Stimulated activated CD8-positive, alpha-beta memory T cell treated with anti-CD3 and anti-CD28 coated beads, Interleukin-15, amount 100 ng/mL, for 48 hours (primary cell): ENCODE measurements at places on chromosomes 1 and 21.

- DNase-seq: no peak
Measured at GRCh38 chr1:75233302-75233929, 99.2 kb downstream of the LHX8 start.

DNA sequence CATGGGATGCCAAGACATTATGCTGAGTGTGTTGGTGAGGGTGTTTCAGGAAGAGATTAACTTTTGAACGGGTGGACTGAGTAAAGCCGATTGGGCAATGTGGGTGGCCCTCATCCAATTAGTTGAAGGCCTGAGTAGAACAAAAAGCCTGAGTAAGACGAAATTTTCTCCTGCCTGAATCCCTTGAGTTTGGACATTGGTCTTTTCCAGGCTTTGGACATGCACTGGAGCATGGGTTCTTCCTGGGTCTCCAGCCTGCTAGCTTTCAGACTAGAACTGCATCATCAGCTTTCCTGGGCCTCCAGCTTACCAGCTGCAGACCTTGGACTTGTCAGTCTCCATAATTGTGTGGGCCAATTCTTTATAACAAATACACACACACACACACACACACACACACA is 63.6 kb downstream of the NIBAN1 start:
- no peak for DNase-seq

GRCh38 chr1:76864383-76864782 is 2.9 kb upstream of the ST6GALNAC5 start:
- no peak for DNase-seq

GRCh38 chr1:17669866-17670451 is 85.2 kb upstream of the ACTL8 start:
- no peak for DNase-seq

- DNase-seq: no peak
Measured at GRCh38 chr1:180251526-180252305, 21.7 kb downstream of the LHX4 start.

GRCh38 chr1:227351443-227351842 is 33.2 kb upstream of the CDC42BPA start:
- DNase-seq: no peak

GRCh38 chr1:85330711-85331290 is 54.4 kb upstream of the BCL10 start:
- no peak for DNase-seq

- DNase-seq: peak; percentile 58
Measured at GRCh38 chr1:235093696-235094592, 34.7 kb downstream of the TOMM20 start.

GRCh38 chr1:30748098-30748698 is 9.4 kb downstream of the LAPTM5 start:
- no peak for DNase-seq

DNA sequence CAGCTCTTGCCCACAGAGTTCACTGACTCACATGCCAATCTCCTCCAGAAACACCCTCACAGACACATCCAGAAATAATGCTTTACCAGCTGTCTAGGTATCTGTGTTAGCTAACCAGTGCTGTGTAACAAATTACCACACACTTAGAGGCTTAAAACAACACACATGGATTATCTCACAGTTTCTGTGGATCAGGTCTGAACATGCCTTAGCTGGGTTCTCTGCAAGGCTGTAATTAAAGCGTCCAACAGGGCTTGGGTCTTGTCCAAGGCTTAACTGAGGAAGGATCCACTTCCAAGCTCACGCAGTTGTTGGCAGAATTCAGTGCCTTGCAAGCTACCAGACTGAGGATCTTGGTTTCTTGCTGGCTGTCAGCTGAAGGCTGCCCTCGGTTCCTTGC is 92.5 kb upstream of the RGS4 start:
- no peak for DNase-seq

DNA sequence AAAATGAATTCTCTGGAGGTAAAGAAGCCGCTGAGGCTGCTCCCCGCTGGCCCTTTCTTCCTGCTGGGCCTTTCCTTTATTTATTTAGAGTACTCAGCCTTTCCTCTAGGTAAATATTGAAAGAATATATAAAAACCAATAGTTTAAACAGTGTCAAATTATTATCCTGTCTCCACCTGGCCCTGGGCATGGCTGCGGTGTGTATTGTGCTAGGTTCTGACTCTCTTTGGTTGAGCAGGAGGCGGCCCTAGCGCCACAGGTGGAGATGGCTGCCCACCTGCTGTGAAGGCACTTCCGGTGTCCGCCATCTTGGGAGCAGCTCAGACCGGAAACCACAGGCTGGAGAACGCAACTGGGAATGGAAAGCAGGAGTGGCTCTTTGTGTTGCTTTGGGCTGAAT is 29.0 kb upstream of the CLDN14 start:
- no peak for DNase-seq

- no peak for DNase-seq
Measured at GRCh38 chr1:43319766-43320165, 17.9 kb upstream of the MPL start.

GRCh38 chr1:245537992-245538391 is 383.2 kb downstream of the KIF26B start:
- no peak for DNase-seq

DNA sequence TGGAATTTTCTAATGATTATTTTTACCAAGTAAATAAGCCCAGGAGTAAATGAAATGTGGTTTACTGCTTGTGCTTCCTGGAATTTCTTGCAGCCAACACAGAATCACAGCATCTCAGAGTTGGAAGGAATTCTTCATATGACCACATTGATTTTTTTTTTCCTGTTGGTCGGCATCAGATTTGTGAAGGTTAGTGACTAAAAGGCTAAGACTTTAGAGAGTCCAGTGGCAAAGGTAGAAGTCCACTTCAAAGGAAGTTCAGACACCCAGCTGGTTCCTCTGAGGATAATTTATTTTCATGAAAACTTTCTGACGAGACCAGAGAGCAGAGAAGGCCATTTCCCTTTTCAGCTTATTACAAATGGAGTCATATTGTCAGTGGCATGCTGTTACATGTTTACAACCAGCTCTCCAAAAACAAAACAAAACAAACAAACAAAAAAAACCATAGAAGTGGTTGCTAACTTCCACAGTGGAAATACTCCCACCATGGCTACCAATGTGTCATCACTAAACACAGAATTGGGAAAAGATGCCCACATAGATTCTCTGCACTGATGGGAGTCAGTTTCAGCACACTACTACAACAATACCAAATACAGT is 77.2 kb upstream of the CDC42BPA start:
- DNase-seq: no peak

DNA sequence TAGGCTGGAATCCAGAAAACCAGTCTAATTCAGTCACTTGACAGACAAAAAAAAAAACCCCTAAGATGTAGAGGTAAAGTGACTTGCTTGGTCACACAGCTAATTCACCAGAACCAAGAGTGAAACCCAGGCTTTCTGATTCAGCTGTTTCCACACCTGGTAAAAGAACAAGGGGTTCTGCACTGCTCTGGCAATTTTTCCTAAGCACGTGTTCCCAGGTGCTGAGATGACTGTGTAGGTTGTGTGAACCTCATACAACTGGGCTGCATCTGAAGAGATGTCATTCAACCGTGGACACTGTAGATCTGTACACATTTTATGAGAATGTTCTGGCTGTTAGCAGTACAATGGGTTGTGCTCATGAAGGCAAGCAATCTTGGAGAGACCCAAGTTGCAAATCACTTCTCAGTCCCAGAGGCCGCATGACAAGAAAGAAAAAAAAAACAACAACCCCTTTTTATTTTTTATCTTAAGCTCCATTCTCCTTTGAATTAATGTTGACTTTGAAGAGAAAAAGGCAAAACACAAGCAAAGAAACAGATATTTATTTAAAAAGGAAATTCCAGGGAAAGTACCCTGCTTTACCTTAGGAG is 95.4 kb downstream of the INTS7 start:
- peak; percentile 48 for DNase-seq

DNA sequence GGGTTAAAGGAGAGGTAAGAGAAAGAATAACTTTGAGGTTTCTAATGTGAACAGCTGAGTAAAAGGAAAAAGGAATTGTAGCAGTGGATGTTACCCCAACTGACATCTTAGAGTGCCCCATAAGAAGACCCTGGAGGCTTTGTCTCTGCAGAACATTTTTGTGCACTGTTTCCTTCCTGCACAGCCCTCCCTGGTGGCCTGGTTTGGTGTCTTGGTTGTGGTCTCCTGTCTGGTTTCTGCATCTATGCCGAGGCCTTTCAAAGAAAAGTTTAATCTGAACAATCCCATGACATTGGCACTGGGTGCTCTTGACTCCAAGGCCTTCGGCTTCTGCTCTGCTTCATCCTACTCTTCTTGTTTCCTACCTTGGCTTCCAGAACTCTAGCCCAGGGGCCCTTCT is 57.8 kb downstream of the RHOU start:
- no peak for DNase-seq

GRCh38 chr1:77682460-77683159 is at the start of gene ZZZ3:
Gene ZZZ3 (minus strand): TSS chr1:77682658. CDS start chr1:77633354, 49,304 bp downstream.
- DNase-seq: peak; percentile 86

GRCh38 chr1:186923486-186923885 is 94.7 kb downstream of the PLA2G4A start:
- DNase-seq: no peak

GRCh38 chr1:111733183-111733991 is 5.8 kb downstream of the INKA2 start:
- DNase-seq: no peak

DNA sequence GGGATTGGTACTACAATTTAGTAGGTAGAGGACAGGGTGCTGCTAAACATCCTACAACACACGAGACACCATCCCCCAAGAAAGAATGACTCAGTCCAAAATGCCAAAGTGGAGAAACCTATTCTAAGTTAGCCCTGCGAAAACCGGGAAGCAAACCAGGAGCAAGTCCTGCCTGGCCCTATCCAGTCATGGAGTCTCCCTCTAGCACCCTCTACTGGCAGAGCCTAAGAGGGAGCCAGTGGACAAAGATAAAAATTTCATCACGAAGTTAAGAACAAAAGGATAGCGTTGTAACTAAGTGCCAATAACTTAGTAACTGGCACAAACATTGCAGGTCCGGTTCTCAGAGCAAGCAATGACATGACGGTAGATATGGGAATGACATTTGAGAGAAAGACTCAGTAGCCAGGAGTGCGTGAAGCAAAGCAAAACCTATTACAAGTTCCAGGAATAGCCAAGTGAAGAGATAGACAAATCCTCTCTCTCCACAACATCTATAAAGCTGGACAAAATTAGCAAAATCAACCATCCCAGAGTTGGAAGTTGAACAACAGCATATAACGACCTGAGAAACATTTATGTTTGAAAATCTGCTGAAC is 383.5 kb downstream of the OMA1 start:
- no peak for DNase-seq

DNA sequence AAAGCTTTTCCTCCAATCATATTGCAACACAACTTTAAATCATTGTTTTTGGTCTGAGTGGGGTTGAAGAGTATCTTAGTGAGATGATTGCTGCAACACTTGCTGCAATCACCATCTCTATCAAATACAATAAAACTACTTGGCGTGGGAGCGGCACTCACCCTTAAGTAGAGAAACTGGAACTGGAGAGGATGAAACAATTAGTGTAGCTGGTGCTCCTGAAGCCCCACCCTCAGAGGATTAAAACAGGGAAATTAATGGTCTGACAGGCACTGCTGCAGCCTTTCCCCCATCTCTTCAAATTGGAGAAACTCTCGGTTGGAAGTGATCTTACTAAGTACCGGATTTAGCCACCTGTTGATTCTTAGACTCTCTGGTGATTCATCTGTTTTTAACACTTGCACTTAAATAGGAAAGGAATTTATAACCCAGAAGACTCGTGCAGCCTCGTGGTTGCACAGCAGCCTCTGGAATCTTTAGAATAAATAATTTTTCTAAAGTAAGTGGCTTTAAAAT is 80.5 kb upstream of the KIF26B start:
- DNase-seq: no peak

- no peak for DNase-seq
Measured at GRCh38 chr1:4689941-4690635, 35.7 kb downstream of the AJAP1 start.

DNA sequence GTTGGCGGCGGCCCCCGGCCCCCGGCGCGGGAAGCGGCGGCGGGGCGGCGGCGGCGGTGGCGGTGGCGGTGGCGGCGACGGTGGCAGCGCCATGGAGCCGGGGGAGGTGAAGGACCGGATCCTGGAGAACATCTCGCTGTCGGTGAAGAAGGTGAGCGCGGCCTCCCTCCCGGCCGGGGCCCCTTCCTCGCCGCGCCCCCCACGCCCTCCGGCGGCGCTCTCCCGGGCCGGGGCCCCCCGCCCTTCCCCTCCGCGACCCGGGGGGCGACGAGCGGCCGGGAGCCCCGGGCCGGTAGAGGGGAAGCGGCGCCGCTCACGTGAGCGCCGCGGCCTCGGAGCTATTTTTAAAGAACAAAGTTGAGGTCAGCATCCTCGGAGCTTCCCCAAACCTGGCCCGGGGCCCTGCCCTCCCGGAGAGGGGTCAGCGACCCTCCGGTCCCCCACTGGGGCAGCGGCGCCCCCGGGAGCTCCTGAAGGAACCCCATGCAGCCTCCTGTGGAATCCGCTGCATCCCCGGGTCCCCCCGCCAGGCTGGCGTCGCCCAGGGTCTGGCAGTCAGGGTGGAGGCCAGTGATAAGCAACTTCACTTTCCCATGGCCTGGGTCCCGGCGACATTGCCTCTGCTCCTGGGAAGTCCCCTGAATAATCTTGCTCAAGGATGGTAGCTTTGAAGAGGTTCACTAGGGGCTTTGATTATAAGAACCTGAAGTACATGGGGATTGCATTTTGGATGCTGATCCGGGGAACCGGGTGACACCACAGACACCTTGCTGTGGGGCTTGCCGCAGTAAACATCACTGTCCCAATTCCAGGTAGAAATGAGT is 560 bp downstream of the PLEKHM2 start:
- DNase-seq: no peak

DNA sequence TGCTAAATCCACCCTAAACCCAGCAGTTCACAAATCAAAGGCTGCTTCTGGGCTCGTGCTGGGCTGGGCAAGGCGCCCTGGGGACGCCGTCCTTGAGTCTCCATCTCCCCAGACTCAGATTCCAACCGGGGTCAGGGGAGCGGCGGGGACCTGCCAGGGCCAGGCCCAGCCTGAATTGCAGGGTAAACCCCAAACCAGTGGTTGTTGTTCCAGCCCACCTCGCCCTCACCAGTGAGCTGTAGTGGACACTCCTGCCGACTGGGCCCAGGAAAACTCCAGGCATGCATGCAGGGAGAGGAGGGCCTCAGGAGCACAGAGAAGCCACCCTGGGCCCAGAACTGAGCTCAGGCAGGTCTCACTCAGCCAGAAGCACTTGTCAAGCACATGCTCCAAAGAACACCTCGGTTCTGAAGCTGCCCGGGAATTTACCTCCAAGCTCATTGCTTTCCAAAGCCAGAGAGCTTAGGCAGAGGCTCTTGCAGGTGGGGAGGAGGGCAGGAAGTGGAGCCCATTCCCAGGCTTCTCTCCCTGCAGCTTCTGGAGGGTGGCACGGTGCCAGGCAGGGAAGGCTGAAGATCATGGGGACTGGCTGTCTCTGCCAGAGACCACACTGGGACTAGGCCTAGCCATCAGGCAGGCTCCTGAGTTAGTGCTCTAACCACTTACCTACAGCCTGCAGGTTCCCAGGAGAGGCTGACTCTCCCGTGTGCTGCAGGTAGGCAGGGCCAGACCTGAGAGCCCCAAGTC is 437.0 kb downstream of the MATN1 start:
- DNase-seq: no peak

DNA sequence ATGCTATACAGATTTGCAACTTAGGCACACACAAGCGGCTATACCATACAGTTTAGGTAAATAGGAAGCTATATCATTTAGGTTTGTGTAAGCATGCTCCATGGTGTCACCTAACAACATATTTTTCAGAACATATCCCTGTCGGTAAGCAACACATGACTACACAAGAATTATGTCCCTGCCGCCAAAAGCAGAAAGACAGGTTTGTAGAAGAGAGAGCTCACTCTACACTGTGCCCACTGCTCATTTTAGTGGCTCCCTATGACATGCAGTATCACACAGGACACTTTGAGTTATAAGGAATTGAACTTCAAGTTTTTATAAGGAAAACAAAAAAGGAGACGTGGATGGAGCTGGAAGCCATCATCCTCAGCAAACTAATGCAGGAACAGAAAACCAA is 132.5 kb upstream of the KAZN start:
- DNase-seq: no peak
